ENCODE measurements at places on chromosomes 11 and 22.

DNA sequence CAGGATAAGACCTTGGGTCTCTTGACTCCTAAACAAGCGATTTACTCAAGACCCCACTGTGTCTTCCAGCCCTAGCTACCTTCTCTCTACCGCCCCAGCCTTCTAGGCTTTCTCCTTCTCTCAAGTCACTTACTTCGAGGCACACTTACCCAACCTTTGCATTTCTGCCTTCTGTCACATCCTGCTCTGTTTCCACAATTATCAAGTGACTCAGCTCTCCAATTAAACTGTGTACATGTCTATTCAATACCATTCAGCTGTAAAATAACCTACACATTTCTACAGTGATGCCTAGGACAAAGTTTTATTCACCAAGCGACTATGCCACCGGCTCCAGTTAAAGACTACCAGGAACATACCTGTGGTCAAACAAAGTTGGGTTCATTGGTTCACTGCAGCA, 69.0 kb downstream of the LARGE1 start:
- no peak for DNase-seq

DNA sequence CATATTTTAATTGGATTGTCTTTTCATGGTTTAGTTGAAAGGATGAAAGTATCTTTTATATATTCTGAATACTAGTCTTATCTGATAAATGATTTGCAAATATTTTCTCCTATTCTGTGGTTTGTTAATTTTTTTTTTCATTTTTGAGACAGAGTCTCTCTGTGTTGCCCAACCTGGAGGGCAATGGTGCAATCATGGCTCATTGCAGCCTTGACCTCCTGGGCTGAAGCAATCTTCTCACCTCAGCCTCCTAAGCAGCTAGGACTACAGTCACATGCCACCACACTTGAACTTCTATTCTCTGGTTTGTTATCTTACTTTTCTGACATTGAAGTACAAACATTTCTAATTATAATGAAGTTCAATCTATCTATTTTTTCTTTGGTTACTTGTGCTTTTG, 30.0 kb upstream of the FAR1 start:
- DNase-seq: no peak

DNA sequence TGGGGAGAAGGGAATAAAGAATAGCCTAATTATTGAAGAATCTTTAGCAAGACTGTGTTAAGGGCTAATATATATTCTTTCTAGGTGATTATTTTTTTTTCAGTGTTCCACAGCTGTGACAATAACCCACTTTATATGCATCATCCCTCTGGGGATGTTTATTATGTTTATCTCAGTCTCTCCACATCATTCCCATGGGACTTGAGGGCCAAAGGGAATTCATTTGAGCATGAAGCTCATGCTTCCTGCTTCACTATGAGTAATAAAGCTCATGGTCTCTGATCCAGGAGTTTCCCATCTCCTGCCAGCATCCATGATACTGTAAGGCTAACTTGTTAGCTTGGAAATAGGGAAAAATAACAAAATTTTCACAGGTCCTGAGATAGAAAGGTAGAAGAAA, 1888.4 kb downstream of the LRRC4C start:
- DNase-seq: no peak

- no peak for DNase-seq
These were observed 69.2 kb downstream of the PRSS23 start for GRCh38 chr11:86869531-86869930.

DNA sequence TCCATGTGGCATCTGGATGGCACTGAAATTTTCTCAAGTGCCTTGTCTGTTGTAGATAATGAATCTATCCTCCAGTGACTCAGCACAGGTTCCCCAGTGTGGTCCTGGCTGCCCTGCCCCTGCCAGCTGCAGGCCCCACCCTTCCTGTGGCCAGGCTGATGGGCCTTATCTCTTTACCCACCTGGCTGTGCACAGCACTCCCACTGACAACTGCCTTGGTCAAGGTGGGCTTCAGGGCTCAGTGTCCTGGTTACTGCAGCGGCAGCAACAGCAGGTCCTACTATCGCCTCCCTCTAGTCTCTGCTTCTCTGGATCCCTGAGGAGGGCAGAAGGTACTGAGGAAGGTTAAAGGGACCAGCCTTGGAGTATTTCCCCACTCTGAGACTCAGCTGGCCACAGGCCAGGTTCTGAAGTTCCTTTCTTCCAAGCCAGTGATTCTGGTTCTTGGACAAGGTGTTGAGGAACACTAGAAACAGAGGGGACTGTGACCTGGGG, 3.1 kb downstream of the HMBS start:
- DNase-seq: no peak

- no peak for DNase-seq
These were observed 9.2 kb upstream of the CELSR1 start for GRCh38 chr22:46546466-46547178.

All from stimulated activated CD4-positive, alpha-beta T cell treated with anti-CD3 and anti-CD28 coated beads, TNF-alpha, amount 100 ng/mL, for 1 hour (primary cell).